ENCODE measurements at places on chromosomes 1 and 21. TPM values are rescaled to one million over a fixed set of nuclear protein-coding genes. Genes with fewer than 3 reads are reported as not detected.

DNA sequence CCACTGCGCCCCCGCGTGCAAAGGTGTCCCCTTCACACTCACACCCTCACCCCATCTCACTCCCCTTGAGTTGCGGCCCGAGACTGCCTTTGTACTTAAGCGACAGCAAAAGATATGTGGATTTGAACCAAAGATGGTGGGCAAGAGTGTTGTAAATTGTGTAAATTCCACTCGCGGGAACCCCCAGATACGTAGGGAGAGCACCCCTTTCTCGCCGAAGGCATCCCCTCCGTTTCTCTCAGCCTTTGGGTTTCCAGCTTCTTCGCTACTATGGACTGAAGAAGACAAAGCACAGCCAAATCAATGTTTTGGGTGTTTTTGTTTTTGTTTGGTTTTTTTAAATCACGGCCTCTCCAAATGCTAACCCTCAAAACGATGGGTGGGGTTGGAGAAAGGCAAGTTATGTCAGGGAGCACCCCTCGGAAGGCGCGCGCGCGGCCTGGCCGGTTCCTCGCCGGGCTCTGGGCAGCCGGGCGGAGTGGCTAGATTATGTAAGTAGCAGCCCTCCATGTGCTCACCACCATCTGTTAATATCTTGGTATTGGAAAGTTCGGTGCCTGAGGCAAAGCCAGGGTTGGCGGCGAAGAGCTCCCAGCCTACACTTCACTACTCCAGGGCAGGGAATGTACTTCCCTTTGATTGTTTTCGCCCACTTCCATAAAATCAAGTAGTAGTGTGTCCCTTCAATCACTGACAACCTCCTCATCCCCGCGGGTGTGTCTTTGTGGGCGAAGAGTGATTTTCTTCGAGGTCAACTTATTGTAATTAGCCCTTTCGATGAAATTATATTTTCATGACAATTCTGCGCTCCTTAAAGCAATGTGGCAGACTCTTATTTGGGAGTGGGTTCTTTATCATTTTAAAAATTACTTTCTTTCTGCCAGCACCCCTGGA, 4.0 kb upstream of the PROX1 start:
- no peak for DNase-seq

- DNase-seq: no peak
Observed at GRCh38 chr1:58660105-58660504, 39.8 kb downstream of the MYSM1 start.

GRCh38 chr1:113207019-113207418, 134.0 kb downstream of the LRIG2 start:
- DNase-seq: no peak

DNA sequence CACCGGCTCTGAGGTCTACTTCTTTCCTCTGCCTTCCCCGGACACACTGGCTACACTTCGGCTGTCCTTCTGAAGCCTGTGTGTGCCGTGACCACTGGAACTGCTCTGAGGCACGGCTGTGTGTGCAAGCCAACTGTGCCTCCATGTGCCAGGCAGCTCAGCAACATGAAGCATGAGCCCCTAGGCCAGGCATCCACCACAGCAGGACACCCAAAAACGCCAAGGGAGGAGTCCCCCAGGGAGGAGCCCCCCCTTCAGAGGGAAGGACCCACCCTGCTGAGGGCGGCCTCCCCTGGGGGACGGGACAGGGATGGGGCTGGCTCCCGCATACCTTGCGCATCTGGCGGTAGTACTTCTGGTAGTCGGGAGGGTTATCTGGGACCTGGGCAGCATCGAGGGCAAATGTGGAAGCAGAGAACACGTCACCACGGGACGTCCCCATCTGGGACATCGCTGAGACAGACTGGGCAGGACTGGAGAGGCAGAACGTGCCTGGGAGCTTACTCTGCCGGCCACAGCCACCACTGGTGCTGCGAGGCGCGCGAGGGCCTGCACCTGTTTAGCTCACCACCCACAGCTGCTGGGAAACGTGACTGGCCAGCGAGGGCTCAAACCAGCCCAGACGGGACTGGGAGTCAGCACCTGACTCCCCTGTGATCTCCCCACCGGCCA, 20.5 kb downstream of the LSS start:
- no peak for DNase-seq

DNA sequence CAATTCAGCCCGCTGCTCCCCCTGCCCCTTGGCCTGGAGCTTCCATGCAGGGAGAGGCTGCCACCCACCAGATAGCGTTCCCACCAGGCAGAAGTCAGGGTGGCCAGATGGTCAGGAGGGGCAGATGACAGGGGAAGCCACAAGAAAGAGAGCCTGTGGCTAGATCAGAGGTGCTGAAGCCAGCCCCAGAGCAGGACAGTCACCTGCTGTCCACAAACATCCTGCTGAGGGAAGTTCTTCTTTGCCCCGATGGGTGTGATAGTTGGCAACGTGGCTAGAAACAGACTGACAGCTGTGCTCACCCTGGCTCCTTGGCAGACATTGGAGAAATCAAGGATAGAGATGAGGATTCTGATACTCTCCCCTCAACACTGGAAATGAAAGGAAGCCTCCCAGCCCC, 27.2 kb upstream of the SRP9 start:
- DNase-seq: no peak

DNA sequence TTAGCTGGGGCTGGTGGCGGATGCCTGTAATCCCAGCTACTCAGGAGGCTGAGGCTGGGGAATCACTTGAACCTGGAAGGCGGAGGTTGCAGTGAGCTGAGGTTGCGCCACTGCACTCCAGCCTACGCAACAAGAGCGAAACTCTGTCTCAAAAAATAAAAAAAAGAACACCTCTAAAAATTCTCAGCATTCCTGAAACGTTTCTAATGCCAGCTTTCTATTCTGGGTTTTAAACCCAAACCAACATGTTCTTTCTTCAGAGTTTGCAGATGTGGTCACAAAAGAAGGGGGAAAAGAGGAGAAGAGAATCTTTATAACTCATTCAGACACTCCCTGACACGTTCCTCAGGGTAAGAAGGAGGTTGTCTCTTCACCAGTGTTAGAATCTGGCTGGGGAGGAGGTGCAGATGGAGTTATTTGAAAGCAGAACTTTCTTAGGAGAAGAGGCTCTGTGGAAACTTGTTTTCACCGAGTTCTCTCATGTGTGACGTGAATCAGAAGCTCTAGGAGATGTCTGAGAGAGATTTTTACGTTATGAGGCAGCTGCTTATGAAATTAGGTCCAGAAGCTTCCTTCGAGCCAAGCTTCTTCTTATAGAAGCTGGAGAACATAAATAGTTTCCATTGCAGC, 17.8 kb upstream of the CNR2 start:
- no peak for DNase-seq

DNA sequence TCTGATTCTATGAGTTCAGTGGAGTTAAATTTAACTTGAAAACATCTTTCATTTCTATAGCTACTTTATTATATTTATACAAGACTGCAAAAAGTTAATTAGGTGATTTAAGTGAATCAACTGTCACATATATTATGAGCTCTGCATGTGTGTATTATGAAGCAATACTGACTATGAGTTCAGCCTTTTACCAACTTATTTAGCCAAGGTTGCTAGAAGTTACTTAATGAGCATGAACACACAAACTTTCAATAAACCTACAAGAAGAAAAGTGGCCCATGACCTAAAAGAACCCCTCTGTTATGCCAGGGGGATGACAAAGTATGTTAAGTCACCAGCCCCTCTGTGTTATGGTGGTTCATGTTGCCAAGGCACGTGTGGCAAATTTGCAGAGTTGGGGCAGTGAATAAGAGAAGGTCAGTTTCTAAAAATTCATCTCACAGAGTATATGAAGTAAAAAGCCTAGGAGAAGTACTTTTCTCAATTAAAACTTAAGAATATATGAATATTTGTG, 86.7 kb upstream of the LYPLAL1 start:
- no peak for DNase-seq

DNA sequence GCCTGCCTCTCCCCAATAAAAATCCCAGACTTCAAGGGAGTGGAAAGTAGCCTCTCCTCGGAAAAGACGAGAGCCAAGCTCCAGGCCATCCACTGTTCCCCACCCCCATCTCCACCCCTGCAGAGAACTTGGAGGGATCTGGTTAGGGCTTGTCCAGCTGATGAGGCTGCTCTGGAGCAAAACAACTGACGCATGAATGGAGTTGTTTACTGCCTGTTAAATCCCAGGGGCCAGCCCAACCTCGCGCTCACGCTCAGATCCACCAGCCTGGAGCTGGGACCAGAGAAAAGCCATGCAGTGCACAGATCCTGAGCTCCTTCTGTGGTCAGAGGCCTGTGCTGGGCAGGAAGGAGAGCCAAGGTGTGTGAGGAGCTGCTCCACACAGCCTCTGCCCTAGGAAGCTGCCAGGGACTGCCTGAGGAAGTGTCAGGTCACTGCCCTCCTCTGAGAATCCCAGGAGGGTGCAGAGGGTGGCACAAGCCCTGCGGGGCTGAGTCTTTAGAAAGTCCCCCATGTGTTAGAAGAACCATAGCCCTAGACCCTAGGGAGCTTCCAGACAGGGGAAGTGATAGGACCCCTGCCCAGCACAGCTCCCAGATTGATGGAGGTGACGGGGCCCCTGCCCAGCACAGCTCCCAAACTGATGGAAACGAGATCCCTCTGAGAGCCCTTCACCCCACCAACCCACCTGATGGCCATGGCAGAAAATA, 109.0 kb upstream of the IPO9 start:
- no peak for DNase-seq

GRCh38 chr1:216739793-216740192, 16.6 kb upstream of the ESRRG start:
- no peak for DNase-seq

- DNase-seq: no peak
Observed at GRCh38 chr1:93597709-93598108, 83.9 kb downstream of the BCAR3 start.

DNA sequence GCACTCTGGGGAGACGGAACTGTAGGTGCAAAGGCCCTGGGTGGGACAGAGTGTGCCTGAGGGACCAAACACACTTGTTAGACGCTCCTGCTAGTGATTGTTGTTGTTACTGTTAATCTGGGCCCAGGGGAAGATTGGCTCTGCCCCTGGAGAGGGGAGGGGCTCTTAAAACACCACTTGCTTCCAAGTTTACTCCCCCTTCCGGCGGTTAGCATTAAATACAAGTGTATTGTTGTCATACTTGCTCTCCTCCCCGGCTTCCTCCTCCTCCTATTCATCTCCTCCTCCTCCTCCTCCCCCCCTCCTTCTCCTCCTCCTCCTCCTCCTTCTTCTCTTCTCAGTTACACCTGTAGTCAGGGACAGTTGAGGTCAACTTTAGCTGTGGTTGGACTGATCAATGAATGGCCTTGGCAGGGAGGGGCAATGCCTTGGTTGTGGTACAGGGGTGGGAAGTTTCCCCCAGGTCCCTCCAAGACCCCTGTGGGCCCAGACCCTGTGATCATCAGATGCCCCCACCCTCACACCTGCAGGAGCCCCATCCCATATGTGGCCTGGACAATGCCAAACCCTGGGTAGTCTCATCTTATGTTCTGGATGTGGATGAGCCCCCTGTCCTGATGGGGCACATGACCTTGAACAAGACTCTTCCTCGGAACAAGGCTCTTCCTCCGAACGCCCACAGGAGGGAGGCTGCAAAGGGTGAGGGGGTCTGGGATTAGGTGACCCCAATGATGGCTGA, 217.3 kb downstream of the PTPRU start:
- peak; percentile 38 for DNase-seq

- DNase-seq: no peak
Observed at GRCh38 chr1:55318116-55318817, 103.1 kb upstream of the USP24 start.

PEA15 gene
- 7.5 TPM for polyA plus RNA-seq

NTRK1 gene
- polyA plus RNA-seq: 0.44 TPM

C1orf116 gene
- polyA plus RNA-seq: not detected

GUCA2A gene
- polyA plus RNA-seq: not detected

TSEN15 gene
- 65.3 TPM for polyA plus RNA-seq

UBASH3A gene
- polyA plus RNA-seq: 52.6 TPM

PTGER3 gene
- polyA plus RNA-seq: not detected
